Aorta (tissue), 5 donors: ENCODE measurements at places on chromosomes 13 and 19. TPM values are rescaled to one million over a fixed set of nuclear protein-coding genes. Genes with fewer than 3 reads are reported as not detected.
A peak's percentile ranks its signal among the peaks of the same experiment; 100 is the strongest.

DNA sequence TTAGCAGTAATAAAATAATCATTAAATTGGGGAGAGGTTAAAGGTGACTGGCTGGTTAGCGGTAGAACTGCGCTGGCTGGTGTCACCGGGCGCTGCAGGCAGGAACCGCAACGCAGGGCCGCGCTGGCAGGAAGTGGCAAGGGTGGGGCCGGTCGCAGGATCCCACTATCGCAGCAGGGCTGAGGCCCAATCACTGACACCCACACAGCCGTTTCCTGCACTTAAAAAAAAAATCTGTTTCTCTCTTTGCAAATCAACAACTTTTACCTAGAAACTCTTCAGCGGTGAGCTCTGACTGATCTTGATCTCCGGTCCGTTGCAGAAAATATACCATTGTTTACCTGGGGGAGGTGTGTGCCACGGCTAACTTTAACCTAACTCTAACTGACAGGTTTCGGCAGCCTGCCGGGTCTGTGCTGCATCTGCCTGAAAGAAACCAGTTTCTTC, 46.9 kb downstream of the KLF2 start:
- no peaks in the 10 kb centered on the region for H3K27me3 ChIP-seq
- peak; percentile 84 for DNase-seq
- H3K27ac ChIP-seq = no peak overlapping the region
- H3K4me1 ChIP-seq = no peaks in the 10 kb centered on the region

DNA sequence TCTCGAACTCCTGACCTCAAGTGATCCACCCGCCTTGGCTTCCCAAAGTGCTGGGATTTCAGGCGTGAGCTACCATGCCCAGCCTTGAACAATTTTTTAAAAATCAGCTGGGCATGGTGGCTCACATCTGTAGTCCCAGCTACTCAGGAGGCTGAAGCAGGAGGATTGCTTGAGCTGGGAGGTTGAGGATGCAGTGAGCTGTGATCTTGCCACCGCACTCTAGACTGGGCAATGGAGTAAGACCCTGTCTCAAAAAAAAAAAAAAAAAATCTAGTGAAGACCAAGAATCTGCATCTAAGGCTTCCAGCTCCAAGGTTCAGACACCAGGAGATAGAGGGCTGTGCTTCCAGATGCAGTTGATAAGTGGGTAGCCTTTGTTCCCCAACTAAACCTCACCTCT, 17.1 kb downstream of the DNASE2 start:
- H3K27ac ChIP-seq = no peak overlapping the region
- no peaks in the 10 kb centered on the region for H3K27me3 ChIP-seq
- DNase-seq = no peak
- no peaks in the 10 kb centered on the region for H3K36me3 ChIP-seq
- no peaks in the 10 kb centered on the region for H3K4me1 ChIP-seq
- H3K4me3 ChIP-seq = no peak overlapping the region

Gene ALOX5AP
- polyA plus RNA-seq = 35.4 TPM

DNA sequence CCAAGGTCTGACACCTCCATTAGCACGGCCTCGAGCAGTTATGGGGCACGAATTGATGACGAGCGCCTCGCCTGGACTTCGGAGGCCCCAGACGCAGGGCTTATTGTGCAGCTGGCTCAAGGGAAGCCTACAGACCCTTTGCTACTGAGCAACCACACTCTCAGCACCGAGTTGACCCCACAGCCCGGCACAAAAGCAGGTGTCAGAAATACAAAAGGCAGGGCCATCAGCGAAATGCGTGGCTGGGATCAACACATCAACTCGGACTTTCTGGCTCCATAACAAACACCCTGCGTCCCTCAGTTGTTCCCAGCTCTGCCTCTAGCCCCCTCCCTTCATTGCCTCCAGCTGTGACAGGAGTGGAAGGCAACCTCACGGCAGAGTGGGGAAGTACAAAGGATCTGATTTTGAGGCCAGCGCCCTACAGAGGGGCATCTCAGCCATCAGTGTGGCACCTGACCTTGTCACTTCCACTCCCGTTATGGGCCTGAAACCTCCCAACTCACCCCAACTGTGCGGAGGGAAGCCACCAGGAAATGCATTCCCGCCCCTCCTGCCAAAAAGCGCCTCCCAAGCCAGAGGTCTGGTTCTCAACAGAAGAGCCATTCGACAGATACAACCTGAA, 18.0 kb downstream of the PEPD start:
- H3K4me3 ChIP-seq = no peak overlapping the region
- H3K27ac ChIP-seq = no peak overlapping the region
- H3K36me3 ChIP-seq = no peaks in the 10 kb centered on the region
- DNase-seq = peak; percentile 40
- no peaks in the 10 kb centered on the region for H3K4me1 ChIP-seq
- no peaks in the 10 kb centered on the region for H3K27me3 ChIP-seq

- no peaks in the 10 kb centered on the region for H3K27me3 ChIP-seq
- no peaks in the 10 kb centered on the region for H3K36me3 ChIP-seq
- H3K4me1 ChIP-seq = peaks cover 29% of the 10 kb centered on the region
- H3K4me3 ChIP-seq = no peak overlapping the region
Observed at GRCh38 chr19:46926170-46927071, 65.6 kb downstream of the ARHGAP35 start.

- no peaks in the 10 kb centered on the region for H3K36me3 ChIP-seq
- H3K27ac ChIP-seq = no peak overlapping the region
- no peaks in the 10 kb centered on the region for H3K4me1 ChIP-seq
- no peak overlapping the region for H3K4me3 ChIP-seq
Observed at GRCh38 chr19:44728178-44728577, 20.3 kb upstream of the BCL3 start.

Gene ERCC2
- polyA plus RNA-seq = 27.2 TPM

DNA sequence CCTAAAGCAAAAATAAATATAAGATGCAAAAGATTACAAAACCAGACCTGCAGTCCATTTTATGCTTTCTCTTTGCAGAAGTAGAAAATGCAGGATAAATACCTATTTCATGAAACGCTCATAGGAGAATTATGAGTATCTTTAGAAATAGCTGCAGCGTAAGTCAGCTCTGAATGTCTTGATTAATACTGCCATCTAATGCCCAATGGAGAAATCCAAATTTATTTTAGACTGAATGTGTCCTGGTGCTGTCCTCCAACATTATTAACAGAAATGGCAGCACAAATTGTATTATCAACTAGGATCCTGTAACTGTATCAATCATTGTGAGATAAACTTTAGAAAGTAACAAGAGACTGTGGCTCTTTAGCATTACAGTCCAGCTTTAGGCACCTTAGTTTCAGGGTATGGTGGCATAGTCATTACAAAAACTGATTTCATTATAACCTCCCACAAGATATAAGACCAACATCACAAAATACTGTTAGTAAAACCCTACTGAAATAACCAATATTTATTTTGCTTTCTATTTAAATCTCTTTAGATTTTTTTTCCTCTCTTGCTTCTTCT, 162.1 kb upstream of the MIR17HG start:
- no peaks in the 10 kb centered on the region for H3K4me1 ChIP-seq
- no peak overlapping the region for H3K4me3 ChIP-seq
- DNase-seq = no peak
- H3K36me3 ChIP-seq = no peaks in the 10 kb centered on the region

DNA sequence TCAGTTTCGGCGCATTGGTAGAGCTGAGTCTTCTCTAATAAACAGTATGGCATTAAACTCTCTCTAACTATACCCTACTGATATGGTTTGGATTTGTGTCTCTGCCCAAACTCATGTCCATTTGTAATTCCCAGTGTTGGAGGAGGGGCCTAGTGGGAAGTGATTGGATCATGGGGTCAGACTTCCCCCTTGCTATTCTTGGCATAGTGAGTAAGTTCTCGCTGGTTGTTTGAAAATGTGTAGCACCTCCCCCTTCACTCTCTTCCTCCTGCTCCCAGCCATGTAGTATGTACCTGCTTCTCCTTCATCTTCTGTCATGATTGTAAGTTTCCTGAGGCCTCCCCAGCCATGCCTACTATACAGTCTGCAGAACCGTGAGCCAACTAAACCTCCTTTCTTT, 682.7 kb upstream of the ARGLU1 start:
- no peak for DNase-seq
- no peaks in the 10 kb centered on the region for H3K36me3 ChIP-seq
- H3K4me1 ChIP-seq = no peaks in the 10 kb centered on the region

DNA sequence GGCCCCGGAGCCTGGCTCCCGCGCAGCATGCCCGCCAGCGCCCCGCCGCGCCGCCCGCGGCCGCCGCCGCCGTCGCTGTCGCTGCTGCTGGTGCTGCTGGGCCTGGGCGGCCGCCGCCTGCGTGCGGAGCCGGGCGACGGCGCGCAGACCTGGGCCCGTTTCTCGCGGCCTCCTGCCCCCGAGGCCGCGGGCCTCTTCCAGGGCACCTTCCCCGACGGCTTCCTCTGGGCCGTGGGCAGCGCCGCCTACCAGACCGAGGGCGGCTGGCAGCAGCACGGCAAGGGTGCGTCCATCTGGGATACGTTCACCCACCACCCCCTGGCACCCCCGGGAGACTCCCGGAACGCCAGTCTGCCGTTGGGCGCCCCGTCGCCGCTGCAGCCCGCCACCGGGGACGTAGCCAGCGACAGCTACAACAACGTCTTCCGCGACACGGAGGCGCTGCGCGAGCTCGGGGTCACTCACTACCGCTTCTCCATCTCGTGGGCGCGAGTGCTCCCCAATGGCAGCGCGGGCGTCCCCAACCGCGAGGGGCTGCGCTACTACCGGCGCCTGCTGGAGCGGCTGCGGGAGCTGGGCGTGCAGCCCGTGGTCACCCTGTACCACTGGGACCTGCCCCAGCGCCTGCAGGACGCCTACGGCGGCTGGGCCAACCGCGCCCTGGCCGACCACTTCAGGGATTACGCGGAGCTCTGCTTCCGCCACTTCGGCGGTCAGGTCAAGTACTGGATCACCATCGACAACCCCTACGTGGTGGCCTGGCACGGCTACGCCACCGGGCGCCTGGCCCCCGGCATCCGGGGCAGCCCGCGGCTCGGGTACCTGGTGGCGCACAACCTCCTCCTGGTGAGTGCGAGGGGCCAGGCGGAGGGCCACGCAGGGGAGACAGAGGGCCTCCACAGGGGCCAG, at the start of gene KL:
Gene KL (plus strand): TSS at position 10 of the 909 bp plus-strand sequence. CDS start 18 bp downstream, at position 28.
- peak; percentile 82 for DNase-seq
- H3K4me3 ChIP-seq = peak within 1 kb of the TSS; percentile 19
- H3K36me3 ChIP-seq = no peaks in the 10 kb centered on the region
- no peaks in the 10 kb centered on the region for H3K4me1 ChIP-seq
- H3K27ac ChIP-seq = no peak within 1 kb of the TSS

Gene ATP8A2
- polyA plus RNA-seq = 0.13 TPM

Gene DACT3
- polyA plus RNA-seq = 24.4 TPM

GRCh38 chr13:106122234-106122633, 413.2 kb downstream of the EFNB2 start:
- H3K27ac ChIP-seq = no peak overlapping the region
- no peaks in the 10 kb centered on the region for H3K27me3 ChIP-seq
- H3K36me3 ChIP-seq = no peaks in the 10 kb centered on the region
- no peak for DNase-seq
- H3K4me1 ChIP-seq = no peaks in the 10 kb centered on the region

Gene CD70
- polyA plus RNA-seq = not detected

- no peaks in the 10 kb centered on the region for H3K27me3 ChIP-seq
- no peaks in the 10 kb centered on the region for H3K36me3 ChIP-seq
- H3K4me3 ChIP-seq = no peak overlapping the region
Observed at GRCh38 chr13:49635599-49636433, 7.5 kb downstream of the ARL11 start.

DNA sequence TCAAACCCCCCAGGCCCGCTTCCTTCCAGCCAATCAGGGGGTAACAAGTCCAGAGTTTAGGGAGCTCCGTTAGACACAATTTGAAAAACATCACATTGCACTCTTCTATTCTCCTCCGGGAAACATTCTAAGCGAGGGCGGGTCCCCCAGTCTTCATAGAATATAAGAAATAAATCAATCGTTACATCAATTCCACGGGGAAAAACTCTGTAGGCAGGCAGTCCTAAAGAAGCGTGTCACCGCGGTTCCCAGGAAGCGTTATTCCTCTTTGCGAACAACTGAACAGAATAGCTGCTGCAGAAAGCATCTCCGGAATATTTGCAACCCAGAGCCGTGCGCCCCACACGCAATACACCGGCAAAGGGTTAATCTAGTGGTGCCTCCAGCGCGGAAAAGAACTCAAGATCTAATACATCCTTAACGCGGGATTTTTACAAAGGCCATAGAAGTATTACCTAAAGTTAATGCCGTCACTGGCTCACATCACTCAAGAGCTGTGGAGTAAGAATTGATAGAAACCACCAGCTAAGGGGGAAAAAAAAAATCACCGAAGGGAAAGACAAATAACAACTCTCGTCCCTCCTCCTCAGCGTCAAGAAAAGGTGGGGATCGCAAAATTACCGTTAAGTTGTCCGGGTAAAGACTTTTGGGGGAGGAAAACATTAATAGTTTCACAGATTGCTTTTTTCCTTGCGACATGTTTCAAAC, 65.1 kb downstream of the KCNRG start:
- H3K27me3 ChIP-seq = no peaks in the 10 kb centered on the region
- peak overlapping the region; percentile 75 for H3K27ac ChIP-seq
- DNase-seq = no peak
- H3K4me3 ChIP-seq = peak overlapping the region; percentile 90
- H3K36me3 ChIP-seq = no peaks in the 10 kb centered on the region
- no peaks in the 10 kb centered on the region for H3K4me1 ChIP-seq

DNA sequence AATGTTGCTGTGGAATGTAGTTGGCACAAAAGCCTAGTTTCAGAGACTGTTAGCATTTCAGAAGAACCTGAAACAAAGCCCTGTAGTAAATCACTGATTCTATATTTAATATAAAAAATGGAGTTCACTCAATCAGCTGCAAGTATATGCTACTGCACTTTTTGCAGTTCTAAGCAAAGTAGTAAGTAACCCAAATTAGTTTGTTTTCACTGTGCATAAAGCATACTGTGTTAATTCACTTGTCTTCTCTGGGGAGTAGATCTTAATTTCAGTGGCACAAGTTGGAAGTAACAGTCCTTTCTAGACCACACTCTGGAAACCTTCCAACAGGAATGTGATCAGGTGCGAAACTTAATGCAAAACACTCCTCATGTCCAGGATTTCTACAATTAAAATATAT, 139.3 kb downstream of the DACH1 start:
- DNase-seq = no peak
- H3K4me3 ChIP-seq = no peak overlapping the region
- no peaks in the 10 kb centered on the region for H3K4me1 ChIP-seq
- no peaks in the 10 kb centered on the region for H3K36me3 ChIP-seq

DNA sequence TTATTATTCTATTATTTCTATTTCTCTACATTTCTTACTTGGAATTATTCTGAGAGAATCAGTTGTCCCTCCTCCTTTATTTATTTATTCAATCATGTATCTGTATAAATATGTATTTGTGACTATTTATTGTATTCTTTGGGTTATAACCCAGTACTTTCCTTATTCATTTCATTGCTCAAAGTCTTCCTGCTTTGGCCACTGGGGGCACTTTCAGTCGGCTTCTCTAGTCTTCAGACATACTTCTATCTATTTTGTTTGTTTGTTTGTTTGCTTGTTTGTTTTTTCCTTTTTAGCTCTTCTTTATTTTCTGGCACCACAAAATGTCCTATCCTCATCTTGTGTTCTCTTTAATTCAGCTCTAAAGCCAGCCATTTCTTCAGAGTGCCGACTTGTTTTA, 260.4 kb downstream of the NALCN start:
- H3K4me3 ChIP-seq = no peak overlapping the region
- H3K27me3 ChIP-seq = no peaks in the 10 kb centered on the region
- H3K27ac ChIP-seq = no peak overlapping the region
- H3K4me1 ChIP-seq = no peaks in the 10 kb centered on the region

- peak overlapping the region; percentile 4 for H3K27ac ChIP-seq
Observed at GRCh38 chr19:53865523-53865917, 2.2 kb upstream of the MYADM start.

Gene DAND5
- polyA plus RNA-seq = 0.13 TPM

Gene ZNF177
- polyA plus RNA-seq = not detected

- no peaks in the 10 kb centered on the region for H3K27me3 ChIP-seq
- H3K4me3 ChIP-seq = no peak overlapping the region
- H3K36me3 ChIP-seq = peaks cover 22% of the 10 kb centered on the region
- no peak for DNase-seq
- no peaks in the 10 kb centered on the region for H3K4me1 ChIP-seq
- no peak overlapping the region for H3K27ac ChIP-seq
Observed at GRCh38 chr19:6378486-6378885, 2.8 kb upstream of the PSPN start.
